ENCODE measurements at places on chromosomes 16 and 17.
A peak's percentile ranks its signal among the peaks of the same experiment; 100 is the strongest.

- DNase-seq = no peak
These were observed 26.5 kb downstream of the DUSP14 start for GRCh38 chr17:37516127-37516571.

DNA sequence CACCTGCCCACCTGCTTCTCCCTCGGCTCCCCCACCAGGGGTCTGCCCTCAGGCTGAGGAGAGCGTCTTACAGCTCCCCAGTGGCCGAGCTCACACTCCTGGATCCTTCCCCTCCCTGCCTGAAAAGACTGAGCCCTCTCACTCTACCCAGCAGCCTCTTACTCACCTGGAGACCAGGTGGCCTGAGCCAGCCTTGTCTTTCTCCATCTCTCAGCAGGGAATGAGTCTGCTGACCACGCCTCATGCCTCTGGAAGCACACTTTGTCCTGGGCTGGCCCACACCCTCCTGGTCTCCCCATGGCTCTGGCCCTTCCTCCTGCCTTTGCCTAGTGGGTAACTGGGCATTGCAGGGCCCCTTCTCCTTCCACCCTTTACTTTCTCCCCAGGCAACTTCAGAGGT is 177.2 kb downstream of the ENGASE start:
- DNase-seq = no peak

DNA sequence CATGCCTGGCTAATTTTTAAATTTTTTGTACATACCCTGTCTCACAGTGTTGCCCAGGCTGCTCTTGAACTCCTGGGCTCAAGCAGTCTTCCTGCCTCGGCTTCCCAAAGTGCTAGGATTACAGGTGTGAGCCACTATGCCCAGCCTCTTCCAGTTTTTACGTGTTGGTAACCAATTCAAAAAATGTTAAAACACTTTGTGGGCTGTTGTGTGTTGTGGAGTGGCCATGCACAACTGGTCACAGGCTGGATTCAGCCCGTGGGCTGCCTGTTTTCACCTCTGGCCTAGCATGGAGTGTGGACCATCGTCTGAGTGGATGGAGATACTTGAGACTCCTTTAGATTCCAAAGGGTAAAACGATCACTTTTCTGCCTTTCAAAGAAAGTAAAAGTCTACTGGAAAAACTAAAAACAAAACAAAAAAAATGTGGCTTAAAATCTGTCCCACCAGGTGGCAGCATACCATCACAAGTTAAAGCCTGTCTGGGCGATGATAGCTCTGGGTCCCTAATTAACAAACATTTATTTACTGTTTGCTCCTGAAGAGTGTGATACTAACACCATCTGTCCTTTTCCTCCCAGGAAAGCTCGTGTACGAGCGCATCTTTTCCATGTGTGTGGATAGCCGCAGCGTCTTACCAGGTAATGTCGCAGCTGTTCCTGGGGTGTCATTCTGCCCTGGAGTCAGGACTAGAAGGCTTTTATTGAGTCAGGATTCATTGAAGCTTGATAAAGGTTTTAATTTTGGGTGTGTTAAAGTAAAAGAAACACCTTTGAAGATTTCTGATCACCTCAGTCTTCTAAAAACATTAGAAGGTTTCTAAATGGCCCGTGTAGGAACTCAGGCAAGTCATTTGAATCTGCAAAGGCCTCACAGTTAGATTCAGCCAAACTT is 45.8 kb downstream of the VPS35L start:
- DNase-seq = peak; percentile 23

DNA sequence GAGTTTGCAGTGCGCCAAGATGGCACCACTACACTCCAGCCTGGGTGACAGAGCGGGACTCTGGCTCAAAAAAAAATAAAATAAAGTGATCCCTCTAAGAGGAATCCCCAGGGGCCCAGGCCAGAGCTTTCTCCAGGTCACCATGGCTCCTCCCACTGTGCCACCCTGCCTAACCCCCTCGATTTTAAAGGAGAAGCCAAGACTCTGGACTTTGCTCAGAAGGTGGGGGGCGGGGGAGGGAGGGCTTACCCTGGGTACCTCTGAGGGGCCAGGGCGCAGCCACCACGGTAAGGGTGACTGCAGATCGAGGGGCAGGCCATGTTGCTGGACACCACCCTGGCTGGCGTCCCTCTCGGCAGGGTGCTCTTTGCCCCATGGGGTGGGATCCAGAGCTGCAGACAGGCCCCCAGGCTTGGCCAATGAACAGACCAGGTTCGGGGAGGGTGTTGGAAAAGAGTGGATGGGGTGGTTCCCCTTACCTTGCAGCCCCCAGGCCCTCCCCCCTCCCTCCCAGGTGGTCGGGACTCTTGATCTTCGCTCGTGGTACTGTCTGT is 455 bp upstream of the GRB7 start:
- no peak for DNase-seq

DNA sequence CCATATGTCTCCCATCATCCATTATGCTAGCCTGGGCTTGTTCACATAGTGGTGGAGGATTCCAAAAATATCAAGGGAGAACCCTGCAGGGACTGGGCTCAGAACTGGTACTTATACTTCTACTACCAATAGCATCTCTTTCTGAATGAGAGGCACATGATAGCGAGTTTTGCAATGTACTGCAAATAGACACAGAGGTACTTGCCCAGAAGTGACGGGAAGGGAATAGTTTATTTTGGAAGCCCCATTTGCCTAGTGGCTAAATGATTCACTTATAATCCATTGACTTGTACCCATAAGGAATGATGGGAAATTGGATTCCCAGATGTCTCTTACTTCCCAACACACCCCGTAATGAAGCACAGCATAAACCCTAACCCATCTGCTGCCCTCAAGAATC is 124.8 kb upstream of the ERCC4 start:
- no peak for DNase-seq

DNA sequence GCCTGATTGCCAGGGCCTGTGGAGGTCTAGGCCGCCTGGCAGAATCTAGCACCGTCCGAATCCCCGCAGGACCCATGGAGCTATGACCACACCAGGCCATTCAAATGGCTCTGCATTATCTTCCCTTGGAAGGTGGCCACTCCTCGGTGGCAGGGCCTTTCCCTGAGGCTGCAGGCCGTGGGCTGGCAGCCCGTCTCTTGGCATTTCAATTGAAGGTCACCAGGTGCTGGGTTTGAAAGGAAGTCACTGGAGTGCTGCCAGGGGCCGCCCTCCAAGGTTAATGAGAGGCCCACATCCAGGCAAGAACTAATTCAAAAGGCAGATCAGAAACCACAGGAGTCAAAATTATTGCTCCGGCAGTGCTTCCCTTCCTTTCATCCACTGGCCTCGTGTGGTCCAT is 27.7 kb upstream of the CACNG5 start:
- DNase-seq = no peak

DNA sequence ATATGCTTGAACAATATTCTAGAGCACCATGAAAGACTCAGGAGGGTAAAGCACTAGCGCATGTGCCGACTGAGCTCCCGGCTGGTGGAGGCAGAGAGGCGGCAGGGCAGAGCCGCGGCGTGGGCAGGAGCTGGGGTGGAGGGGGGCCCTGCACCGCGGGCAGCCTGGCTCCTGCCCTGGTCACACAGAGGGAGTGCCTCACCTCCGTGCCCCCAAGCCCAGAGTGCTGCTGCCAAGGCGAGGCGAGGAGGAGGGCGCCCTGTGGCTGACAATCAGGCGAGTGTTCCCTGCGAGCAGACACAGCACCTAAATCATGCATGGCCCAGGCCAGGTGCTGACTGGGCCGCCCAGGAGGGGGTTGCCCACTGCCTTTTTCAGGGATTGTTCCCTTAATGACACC is 105.8 kb upstream of the TNRC6C start:
- no peak for DNase-seq

DNA sequence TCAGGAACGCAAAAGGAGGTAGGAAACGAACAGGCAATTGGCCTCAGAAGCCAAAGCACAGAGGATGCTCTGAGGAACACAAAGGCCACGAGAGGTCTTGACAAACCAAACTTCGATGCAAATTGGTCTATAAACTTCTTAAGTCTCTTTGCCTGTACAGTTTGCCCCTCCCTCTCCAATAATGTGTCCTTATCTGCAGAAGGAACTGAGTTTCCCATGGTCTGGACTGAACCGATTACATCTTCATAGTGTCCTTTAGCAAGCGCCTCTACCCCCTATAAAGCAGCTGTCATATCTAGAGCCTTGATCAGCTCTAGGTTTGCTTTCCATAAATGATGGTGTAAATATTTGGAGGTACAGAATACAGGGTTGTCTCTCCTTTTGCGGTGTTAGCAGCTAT is 3.1 kb upstream of the CDRT4 start:
- DNase-seq = no peak

DNA sequence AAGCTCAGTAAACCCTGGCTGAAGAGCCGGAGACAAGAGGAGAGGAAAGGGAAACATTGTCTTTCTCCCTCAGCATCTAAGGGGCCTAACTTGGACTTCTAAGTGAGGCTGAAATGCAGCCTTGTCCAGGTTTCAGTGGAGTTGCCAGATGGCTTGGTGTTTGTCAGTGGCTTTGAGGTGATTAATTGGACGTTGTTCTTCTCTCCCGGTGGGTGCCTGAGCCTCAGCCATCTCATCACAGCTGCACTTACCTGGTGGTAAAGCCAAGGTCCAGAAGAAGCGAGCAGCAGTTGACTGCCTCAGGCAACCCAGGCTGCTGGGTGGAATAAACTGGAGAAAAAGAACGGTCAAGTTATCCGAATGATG is 202.2 kb upstream of the NLRP1 start:
- no peak for DNase-seq

DNA sequence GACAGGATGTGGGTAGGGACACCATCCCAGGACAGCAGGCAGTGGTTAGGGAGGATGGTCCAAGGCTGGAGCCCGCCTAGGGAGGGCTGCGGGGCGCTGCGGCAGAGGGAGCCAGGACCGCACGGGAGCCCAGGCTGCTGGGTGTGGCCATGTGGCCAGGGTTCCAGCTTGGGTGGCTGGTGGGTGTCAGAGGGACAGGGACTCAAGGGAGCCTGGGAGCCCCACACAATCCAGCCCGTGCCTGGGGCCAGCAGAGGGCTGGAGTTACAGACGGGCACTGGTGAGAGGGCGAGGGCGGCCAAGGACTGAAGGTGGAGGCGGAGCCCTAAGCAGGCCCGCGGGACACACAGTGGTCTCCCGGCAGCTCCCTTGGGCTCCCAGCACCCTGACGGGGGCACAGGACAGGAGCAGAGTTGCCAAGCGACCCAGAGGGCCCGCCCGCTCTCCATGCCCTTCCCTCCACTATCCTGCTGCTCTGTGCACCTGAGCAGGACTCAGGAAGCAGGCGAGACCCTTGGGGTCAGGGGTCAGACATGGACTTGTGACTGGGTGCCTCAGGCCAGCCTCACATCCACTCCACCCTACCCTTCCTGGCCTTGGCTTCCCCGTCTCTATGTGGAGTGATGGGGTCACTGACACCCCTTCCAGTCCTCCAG is 7.1 kb downstream of the MRPL28 start:
- DNase-seq = no peak

- DNase-seq = peak; percentile 64
These were observed at the start of gene TIMP2 for GRCh38 chr17:78925234-78925633. TSS of gene TIMP2 (minus strand) at chr17:78925387. CDS start at chr17:78925088, 299 bp downstream.

DNA sequence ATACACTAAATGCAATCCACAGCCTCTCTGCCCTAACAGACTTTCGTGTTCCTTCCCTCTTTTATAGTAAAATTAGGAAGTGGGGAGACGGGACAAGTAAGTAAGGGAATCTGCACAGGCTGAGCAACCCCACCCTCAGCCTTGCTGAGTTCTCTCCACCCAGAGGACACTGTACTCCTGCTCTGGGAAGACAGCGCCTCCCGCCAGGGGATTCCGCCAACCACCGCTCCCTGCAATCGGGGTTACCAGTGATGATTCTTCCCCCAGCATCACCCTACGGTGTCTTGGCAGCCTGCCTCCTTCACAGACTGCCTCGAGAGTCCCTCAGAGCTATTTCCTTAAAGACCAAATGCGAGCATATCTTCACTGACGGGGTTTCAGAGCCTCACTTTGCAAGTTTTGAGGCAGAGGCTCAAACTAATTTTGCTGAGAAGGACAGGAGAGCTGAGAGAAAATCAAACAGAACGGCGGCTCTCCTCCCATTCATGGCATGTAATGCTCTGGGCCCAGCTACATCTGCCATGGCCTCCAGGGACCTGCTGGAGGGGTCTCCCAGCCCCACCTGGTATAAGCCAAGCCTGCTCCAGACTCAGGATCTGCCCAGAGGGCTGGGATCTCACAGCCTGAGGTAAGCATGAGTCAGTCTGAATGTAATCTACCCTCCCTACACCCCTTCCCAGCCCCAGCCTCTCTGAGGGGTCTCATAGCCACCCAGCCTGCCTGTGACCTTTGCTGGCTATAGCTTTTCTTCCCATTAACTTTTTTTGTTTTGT is 22.7 kb upstream of the ASGR2 start:
- no peak for DNase-seq

Data from caudate nucleus (tissue), 63 donors.